ENCODE measurements at places on chromosomes 4 and X.

DNA sequence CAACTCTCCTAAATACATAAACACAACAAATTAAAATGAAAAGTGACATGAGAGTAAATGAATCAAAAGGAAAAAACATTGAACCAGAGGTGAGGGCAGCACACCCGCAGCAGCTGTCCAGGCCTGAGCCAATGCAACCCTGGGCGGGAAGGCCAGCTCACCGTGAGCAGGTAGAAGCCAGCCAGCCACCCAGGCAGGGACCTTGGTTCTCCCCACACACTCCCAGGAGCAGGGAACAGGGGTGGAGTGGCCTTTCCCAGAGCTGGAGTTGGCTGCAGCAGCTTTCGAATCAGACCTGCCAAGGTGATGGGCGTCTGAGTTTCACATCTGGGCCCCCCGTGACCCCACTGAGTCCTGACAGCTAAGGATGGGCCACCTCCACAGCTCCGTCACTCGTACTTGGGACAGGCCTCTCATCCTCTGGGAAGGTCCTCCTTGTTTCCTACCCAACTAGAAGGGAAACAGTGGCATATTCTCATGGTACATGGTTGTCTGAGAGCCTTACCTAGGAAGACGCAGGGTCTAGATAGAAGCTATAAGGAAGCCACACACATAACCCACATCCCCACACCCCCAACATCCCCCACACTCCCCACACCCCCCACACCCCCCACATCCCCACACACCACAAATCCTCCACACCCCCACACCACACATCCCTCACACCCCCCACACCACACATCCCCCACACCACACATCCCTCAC lies 172.2 kb downstream of the DCLK2 start:
- no peak for DNase-seq

DNA sequence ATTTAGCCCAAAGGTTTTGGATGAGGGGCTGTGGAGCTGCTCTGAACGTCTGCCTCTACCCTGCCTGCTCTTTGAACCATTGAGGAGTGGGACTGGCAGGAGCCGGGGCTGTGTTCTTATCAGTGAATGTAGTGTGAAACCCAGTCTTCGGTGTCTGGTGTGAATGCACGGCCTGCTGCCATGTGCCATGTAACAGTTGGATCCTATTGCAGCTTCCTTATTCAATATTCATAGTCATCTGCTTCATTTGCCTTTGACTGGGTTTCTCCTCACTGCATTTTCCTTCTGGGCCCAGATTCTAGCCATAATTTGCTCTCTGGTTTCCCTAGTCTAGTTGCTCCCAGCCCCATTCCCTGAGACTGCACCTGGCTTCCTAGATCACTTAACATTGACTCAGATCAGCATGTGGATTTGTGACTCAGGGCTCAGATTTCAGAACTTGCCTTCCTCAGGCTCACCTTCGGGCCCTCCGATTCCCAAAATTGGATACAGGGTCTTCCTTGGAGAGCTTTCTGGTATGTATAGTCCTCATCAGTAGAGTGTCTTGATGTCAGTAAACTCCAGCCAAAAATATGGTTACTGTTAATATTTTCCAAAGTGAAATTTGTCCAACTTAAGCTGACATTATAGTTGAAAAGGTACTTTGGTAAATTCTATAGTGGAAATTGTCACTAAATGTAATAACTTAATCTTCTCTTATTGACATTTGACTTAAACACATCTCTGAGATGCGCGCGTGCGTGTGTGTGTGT lies 94.0 kb upstream of the DDIT4L start:
- no peak for DNase-seq

GRCh38 chr4:7894098-7894676 lies 45.5 kb downstream of the AFAP1 start:
- no peak for DNase-seq

GRCh38 chrX:40844471-40844870 lies 109.1 kb upstream of the MED14 start:
- peak; percentile 26 for DNase-seq

All from fibroblast of skin of abdomen (primary cell).